ENCODE measurements at places on chromosomes 7 and 10. TPM values are rescaled to one million over a fixed set of nuclear protein-coding genes. Genes with fewer than 3 reads are reported as not detected.

Gene ZP3
- total RNA-seq: 3.3 TPM

Gene OGDHL
- 0.20 TPM for total RNA-seq

Gene SYCE1
- 0.41 TPM for total RNA-seq

Gene TMEM168
- 18.7 TPM for total RNA-seq

Gene MOGAT3
- total RNA-seq: not detected

Gene BHLHA15
- not detected for total RNA-seq
